SW480 (cell line): ENCODE measurements at places on chromosomes 2 and 18.

DNA sequence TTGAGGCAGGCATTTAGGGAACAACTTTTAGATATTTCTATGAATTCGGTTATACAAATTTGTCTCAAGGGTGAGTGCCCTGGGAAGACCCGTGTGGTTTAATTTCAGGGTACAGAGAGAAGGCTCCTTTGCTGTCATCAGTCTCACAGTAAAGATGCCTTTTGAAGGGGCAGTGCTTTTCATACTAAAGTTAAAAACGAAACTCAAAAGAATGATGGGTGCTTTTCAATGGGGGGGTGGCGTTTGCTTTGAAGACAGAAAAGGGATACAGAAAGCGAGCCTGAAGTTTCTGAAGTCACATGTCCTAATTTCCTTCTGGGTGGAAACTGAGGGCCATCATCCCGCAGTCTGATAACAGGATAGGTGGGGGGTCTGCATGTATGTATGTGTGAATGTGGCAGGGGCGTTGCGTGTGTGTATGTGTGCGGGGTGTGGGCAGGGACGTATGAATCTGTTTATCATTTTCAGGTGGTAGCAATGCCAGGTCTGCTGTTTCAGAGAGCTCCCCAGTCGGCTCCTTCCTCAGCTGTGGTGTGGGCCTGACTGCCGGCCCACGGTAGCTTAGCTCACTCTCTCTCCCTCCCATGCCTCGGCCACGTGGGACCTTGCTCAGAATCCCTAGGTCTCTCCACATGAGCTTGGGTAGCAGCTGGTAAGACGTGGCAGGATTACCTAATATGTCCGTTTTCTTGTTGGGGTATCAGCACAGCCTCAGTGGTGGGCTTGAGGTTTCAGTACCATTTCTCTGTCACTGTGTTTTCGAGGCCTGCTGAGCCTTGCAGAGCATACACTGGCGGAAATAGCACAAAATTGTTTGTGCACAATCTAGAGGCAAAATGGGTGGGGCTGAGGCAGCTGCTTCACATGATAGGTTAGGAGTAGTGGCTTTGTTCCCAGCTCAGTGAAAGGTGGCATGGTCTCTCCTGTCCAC, 32.7 kb downstream of the ARHGAP25 start:
- no peak for DNase-seq

- no peak for DNase-seq
Observed at GRCh38 chr2:231293163-231293562, 94.7 kb downstream of the ARMC9 start.

- DNase-seq: no peak
Observed at GRCh38 chr2:222774941-222775340, 85.9 kb upstream of the ACSL3 start.

DNA sequence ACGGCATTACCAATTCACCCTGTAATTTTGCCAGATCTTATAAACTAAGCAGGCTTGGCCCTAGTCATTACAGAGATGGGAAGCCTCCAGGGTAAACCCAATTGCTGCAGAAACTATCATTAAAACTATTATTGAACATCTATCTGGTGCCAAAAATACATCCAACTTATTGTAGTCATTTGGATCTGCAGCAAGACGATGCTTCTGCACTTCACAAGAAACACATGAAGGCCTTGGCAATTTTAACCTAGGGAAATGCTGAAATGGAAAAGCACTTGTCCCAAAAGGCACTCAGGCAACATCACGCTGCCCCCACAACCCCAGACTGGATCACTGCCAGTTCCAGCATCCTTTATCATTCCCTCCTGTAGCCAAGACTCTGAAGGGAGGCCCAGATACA, 85.3 kb upstream of the ACVR2A start:
- DNase-seq: no peak

DNA sequence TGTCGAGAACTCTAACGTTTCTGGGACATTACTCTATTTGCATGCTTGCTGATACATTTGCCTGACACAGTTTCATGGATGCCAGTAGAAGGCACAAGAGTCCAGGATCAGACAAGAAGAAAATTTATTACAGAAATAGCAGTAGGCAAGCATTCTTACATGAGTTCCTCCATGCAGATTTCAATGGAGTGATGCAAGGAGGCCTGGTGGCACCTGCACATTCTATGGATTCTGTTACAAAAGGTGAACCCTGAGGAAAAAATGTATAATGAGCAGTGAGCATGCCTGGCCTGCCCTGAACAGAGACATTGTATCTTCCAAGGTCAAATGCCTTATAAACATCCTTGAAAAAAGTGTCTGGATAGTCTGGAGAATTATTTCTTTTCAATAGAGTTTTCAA, 142.9 kb downstream of the DSEL start:
- no peak for DNase-seq

GRCh38 chr2:65355186-65355831, 77.1 kb downstream of the SPRED2 start:
- DNase-seq: no peak

DNA sequence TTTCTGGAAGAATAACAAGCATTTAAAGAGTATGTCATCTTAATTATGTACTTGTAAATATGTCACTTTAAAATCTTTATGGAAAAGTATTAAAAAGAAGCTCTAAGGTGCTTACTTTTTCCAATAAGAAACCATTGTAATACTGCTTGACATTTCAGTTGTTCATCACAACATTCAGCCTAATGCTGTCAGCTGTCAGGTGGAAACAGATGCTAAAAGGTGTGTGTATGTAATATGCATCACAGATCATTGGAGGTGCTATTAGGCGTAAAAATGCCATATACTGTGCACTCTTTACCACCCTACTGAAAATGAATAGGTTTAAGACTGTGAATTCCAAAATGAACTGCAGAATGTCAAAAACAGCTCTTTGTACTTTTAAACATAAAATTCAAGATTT, 40.3 kb downstream of the METTL8 start:
- DNase-seq: no peak

- DNase-seq: no peak
Observed at GRCh38 chr2:161994761-161995520, 79.1 kb downstream of the DPP4 start.
